ENCODE measurements at places on chromosomes 1 and 21.

DNA sequence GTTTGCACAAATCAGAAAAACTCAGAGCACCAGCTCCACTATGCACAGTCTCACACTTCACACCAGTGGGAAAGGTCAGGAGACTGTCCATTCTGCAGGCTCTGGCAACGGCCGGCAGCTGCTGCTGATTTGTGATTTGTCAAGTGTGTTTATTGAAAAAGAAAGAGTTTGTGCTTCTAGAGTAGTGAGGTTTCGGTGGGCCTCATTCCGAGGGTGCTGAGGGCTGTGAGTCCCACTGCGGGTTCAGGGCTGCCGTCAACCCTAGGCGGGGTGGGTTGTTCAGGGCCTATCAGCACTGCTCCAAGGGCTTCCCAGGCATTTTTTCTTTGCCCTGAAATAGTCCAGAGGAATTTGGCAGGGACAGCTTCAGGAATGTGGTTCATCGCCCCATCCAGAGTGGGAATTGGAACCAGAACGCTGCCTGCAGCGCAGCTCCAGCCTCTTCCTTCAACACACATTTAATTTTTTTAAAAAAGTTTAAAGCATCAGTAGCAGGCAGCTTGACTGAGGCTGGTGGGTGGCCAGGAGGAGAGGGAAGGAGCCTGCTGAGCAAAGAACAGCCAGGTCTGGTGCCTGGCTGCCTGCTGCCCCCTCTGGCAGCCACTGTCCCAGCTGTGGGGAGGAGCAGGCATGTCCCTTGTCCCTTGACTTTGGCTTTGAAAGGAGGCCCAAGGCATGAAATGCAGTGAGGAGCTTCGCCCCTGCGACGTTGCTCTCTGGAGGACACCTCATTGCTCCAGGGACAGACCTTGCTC, 19.7 kb downstream of the STUM start:
- no peak for DNase-seq

DNA sequence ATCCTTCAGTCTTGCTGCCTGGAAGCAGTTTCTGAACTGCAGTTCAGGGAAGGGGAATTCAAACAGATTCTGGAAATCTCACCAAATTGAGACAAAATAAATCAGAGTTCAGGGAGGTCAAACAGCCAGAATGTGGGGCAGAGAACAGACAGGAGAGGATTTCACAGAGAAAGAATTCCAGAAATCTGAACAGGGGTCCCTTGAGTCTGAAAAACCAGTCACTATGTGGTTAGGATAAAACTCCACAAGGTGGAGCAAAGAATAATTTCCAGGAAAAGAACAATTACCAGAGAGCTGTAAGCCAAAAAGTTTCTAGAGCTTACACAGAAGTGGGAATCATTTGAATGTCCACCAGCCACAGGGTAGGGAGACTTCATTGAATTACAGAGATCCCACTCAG, 84.7 kb downstream of the URB2 start:
- no peak for DNase-seq

GRCh38 chr1:24327891-24328290, 8.7 kb downstream of the GRHL3 start:
- no peak for DNase-seq

DNA sequence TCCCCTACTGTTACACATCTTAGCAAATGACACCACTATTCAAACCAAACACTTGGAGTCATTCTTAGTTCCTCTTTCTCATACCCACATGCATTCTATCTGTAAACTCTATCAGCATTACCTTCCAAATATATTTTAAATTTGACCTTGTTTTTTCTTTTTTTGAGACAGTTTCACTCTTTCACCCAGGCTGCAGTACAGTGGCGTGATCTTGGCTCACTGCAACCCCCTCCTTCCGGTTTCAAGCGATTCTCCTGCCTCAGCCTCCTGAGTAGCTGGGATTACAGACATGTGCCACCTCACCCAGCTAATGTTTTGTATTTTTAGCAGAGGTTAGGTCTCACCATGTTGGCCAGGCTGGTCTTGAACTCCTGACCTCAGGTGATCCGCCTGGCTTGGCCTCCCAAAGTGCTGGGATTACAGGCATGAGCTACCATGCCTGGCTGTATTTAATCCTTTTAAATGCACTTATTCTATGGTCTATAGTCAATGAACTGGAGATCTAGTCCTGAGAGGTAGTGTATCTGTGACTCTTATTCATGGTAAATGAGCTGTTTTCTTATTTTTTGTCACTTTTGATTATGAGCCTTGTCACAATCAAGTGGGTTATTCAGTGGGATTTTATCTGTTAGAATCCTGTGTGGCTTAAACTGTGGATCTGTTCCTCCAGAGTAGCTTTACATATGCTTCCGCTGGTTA, 73.1 kb downstream of the GATAD2B start:
- no peak for DNase-seq

GRCh38 chr1:99565606-99566289, 80.2 kb upstream of the PALMD start:
- DNase-seq, result no peak

DNA sequence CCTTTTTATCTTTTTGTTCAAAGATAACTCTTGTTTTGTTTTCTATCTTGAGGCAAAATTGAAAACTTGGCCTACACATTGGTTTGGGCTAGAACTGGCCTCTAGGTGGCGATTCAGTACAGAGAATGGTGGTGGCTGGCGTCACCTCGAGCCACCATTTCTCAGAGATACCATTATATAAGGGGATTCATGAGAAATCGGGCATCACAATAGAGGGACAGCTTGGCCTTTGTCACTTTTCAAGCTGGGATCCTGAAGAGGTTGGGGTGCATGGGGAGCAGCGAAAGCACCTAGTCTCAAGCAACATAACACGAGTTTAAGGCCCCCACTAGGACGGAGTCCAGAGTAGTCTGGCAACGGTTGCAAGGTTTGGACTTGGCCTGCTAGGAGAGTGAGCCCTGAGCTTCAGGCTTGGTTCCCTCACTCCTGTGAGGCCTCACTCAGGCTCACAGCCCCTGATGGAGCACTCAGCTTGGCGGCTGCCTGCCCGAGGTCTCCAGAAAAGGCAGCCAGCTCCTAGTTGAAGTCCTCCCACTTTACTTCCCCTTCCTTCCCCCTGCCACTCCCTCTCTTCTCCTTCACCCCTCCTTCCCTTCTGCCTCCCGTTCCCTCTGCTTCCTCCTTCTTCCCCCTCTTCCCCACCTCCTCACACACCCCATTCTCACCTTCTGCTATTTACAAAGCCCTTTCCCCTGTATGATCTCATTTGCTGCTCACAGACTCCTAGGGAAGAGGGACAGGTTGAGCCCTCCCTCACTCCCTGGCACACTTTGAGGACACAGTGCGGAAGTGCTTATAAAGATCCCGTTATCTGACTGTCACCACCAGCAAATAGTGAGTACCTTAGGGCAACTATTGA, 67.8 kb downstream of the LRIG2 start:
- peak; percentile 61 for DNase-seq

DNA sequence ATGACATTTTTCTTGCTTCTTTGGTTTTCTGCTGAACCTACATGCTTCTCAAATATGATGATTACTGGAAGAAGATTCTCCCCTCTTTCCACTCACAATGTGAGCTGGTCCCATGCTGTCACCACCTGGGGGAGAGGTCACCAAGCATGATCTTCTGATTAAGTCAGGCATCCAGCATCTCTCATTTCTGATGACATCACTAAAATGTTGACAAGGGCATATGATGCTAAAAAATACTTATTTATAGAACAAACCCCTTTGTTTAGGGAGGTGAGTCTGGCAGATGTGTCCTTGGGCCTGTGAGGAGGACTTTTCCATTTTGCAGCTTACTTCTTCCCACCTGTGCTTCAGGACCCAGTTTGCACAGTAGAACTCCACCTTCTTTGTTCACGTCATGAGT, 42.0 kb upstream of the PCP4 start:
- DNase-seq, result no peak

DNA sequence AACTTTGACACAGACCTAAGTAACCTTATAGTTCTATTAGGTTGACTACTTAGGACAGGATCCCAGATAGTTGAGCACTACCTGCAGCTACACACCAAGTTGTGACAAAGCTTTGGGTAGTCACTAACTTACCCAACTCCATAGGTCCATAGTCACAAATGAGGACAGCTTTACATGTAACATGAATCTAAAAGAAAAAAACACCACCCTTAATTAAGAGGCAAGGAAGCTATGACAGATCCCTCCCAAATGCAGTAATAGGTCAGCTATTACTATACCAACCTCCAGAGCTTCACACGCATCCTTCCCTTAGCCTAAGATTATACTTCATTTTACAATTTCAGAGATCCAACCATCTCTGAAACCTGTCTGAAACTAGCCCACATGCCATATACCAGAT, 12.7 kb upstream of the RAB42 start:
- DNase-seq, result no peak

GRCh38 chr1:53442299-53442698, 16.9 kb upstream of the DMRTB1 start:
- no peak for DNase-seq

DNA sequence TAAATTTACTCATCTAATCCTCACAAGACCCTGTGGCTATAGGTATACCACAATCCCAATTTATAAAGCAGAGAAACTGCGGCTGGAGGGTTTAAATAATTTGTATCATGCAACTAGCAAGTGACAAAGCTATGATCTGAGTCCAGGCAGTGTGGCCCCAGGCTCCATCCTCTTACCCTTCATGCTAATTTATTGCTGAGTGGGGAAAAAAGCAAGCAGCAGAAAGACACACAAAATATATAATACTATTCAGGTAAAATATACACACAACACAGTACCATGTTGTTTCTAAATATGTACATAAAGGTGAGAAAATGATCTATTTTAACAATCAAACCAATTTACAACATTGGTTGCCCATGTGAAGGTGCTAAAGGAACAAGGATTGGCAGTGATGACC, 17.3 kb upstream of the LORICRIN start:
- DNase-seq, result no peak

DNA sequence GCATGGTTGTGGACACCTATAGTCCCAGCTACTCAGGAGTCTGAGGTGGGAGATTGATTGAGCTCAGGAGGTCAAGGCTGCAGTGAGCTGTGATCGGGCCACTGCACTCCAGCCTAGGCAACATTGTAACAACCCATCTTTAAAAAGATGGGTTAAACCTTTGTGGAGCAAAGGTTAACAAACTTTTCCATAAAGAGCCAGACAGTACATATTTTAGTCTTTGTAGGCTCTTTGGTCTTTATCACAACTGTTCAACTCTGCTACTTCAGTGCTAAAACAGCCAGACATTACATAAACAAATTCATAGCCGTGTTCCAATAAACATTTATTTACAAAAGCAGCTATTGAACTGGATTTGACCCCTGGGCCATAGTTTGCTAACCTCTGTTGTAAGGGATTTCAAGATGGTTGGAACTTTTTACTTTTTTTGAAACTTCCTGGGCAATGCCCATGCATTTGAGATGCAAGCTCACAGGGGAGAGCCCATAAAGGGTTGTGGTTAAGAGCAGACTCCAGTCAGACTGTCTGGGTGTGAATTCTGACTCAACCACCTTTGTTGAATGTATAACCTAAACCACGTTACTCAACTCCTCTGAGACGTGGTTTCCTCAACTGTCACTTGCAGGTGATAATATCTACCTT, 10.8 kb downstream of the INAVA start:
- DNase-seq, result no peak

GRCh38 chr21:45141507-45141906, 67.1 kb downstream of the ADARB1 start:
- no peak for DNase-seq

DNA sequence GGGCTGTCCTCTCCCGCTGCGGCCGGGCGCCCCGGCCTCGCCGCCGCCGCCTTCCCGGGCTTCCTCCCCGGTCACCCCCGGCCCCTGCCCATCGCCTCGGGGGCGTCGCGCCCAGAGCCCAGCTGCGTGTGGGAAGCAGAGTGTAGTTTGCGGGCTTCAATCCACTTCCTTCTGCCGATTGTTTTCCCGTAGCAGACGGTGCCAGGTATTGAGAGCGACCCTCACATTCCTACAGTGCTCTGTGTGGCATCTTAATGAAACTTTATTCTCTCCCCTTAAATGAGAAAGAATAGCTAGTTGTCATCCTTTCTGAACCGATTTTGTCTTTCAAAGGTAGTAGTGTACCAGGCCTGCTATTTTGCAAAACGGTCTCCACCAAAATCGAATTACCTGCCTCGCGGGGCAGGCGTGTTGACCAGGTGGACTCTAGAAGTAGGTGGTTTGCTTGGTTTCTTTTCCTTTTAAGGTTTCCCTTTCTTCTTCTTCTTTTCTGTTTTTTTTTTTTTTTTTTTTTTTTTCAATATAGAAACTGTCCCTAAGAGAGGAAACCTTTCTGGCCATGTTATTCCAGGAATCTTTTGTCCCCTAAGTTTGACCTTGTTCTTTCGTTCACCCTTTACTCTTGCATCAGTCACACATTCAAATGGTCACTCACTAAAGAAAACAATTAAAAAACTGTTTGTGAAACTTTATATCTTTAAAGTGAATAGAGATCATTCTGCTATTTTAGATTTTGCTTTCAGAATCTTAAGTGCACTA, 881 bp downstream of the USP25 start:
- DNase-seq, result no peak
